Keratinocyte (primary cell): ENCODE measurements at places on chromosomes 3 and 15.
A peak's percentile ranks its signal among the peaks of the same experiment; 100 is the strongest.

DNA sequence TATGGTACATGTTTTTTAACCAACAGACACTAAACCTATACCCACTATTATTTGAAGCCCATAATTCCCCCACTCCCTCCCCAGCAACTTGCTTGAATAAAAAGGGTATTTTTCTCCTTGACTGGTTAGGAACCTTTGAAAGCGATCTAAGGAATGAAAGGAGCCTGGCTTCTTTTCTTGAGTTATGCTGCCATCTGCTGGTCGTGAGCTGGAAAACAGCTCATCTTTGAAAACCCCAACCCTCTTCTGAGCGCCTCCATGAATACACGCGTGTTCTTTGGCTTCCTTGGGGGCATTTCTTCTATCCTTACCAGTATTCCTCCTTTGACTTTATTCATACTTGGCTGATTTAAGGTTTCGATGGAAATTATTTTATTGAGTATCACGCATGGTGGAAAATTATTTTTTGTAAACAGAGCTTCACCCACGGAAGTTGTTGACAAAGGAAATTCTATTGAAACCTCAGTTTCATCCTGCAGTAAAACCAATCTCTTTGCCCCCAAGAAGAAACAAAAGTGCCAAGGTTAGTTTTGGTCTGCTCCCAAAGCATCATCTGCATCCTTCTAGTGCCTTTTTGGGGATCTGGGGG lies 171.6 kb downstream of the SV2B start:
- no peaks in the 10 kb centered on the region for H3K4me1 ChIP-seq
- H3K36me3 ChIP-seq, result no peaks in the 10 kb centered on the region
- peaks cover 5% of the 10 kb centered on the region for H3K27me3 ChIP-seq
- H3K27ac ChIP-seq, result no peak overlapping the region
- H3K4me3 ChIP-seq, result no peak overlapping the region
- DNase-seq, result peak; percentile 17

- peaks cover 20% of the 10 kb centered on the region for H3K4me1 ChIP-seq
- H3K27ac ChIP-seq, result no peak overlapping the region
- no peaks in the 10 kb centered on the region for H3K36me3 ChIP-seq
- H3K4me3 ChIP-seq, result no peak overlapping the region
- DNase-seq, result no peak
Observed at GRCh38 chr3:130900959-130901358, 7.1 kb downstream of the ATP2C1 start.

GRCh38 chr3:99324636-99325203 lies 313.7 kb upstream of the COL8A1 start:
- no peak for DNase-seq
- no peak overlapping the region for H3K27ac ChIP-seq
- no peak overlapping the region for H3K4me3 ChIP-seq
- no peaks in the 10 kb centered on the region for H3K36me3 ChIP-seq
- H3K27me3 ChIP-seq, result peaks cover 8% of the 10 kb centered on the region
- no peaks in the 10 kb centered on the region for H3K4me1 ChIP-seq

DNA sequence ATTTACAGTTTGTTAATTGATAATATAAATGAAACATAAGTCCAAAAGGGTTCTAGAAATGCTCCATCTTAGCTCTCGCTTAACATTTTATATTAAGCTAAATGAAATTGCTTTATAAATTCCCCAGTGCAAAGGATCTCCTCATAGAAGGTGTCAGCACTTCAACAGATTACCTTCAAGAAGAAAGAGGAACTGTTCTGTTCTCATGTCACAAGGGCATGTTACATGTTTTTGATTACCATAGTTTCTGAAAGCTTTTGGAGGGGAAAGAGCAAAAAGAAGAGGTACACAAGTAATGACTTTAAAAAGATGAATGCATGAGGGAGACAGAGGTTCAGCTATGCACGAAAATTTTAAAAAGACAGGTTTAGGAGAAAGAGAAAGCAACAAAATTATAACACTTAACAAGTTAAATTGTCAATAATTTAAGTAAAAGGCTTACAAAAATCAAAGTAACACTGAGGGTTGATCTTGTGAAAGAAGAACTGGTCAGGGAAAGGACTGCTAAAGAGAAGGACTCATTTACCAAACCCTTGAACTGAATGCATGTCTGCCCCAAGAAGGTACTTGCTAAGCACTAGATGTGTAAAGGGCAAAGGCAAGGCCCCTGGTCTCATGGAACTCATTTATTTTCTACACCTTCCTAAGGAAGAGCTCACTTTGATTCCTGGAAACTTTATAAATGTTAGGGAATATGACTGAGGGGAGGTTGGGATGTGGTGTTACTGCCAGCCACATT lies 45.1 kb downstream of the CCDC191 start:
- H3K27ac ChIP-seq, result no peak overlapping the region
- DNase-seq, result no peak
- H3K36me3 ChIP-seq, result no peaks in the 10 kb centered on the region
- no peak overlapping the region for H3K4me3 ChIP-seq

DNA sequence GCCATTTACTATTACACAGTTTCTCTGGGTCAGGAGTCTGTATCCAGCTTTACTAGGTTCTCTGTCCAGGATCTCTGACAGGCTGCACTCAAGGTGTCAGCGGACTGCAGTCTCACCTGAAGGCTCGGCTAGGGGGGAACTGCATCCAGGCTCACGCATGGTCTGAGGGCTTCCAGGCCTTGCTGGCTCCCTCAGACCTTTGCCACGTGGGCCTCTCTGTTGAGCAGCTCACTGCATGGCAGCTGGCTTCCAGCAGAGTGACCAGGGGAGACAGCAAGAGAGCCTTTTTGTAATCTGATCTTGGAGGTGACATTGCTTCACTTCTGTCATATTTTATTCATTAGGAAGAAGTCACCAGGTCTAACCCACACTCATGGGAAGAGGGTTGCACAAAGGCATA lies 152.3 kb downstream of the CACNA2D3 start:
- no peaks in the 10 kb centered on the region for H3K4me1 ChIP-seq
- H3K27ac ChIP-seq, result no peak overlapping the region
- DNase-seq, result no peak
- no peaks in the 10 kb centered on the region for H3K27me3 ChIP-seq
- H3K36me3 ChIP-seq, result no peaks in the 10 kb centered on the region

DNA sequence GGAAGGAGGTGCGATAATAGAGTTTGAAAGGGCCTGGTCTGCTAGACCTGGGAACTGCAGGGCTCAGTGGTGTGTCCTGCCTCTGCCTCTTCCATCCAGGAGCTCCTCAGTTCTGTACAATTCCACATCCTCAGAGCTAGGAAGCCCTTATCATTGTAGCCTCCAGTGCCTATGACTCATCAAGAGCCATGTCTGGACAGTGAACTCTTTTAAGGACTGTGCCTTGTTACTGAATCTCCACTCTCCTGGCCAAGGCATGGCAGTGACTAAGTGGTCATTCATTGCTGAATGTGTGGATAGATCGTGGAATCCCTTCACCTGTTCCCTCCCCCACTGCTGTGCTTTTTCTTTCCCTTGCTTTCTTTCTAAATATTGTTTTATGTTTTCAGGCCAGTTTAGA lies 2.9 kb downstream of the TIMP4 start:
- no peak for DNase-seq
- H3K27me3 ChIP-seq, result no peaks in the 10 kb centered on the region
- no peaks in the 10 kb centered on the region for H3K36me3 ChIP-seq
- H3K4me3 ChIP-seq, result no peak overlapping the region
- H3K4me1 ChIP-seq, result peaks cover 6% of the 10 kb centered on the region

GRCh38 chr3:14598143-14598569 lies 53.4 kb upstream of the CCDC174 start:
- peaks cover 41% of the 10 kb centered on the region for H3K27me3 ChIP-seq
- H3K4me3 ChIP-seq, result no peak overlapping the region
- DNase-seq, result no peak
- no peaks in the 10 kb centered on the region for H3K36me3 ChIP-seq
- no peak overlapping the region for H3K27ac ChIP-seq

GRCh38 chr3:21544076-21544462 lies 206.9 kb downstream of the ZNF385D start:
- H3K27me3 ChIP-seq, result no peaks in the 10 kb centered on the region
- H3K27ac ChIP-seq, result no peak overlapping the region
- H3K4me1 ChIP-seq, result no peaks in the 10 kb centered on the region
- no peaks in the 10 kb centered on the region for H3K36me3 ChIP-seq
- no peak for DNase-seq
- no peak overlapping the region for H3K4me3 ChIP-seq

DNA sequence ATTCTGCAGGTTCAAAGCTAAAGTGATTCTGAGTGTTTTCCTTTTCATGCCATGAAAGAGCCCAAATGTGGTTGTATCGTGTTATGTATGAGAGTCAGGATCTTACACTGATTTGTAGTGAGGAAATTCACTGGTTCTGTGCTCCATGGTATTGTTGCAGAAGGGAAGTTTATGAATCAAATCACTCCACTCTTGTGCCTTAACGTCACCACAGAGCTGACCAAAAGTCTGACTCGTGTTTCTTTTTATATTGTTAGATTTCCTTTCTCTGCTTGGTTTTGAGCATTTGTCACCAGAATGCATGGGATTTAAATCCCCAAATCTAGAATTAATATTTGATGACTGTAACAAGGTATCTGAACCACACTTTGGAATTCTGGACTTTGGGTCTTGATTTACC lies 29.1 kb upstream of the SLC30A4 start:
- H3K27ac ChIP-seq, result no peak overlapping the region
- H3K36me3 ChIP-seq, result no peaks in the 10 kb centered on the region
- no peak overlapping the region for H3K4me3 ChIP-seq
- H3K4me1 ChIP-seq, result peaks cover 10% of the 10 kb centered on the region
- peaks cover 6% of the 10 kb centered on the region for H3K27me3 ChIP-seq

GRCh38 chr15:67593562-67593961 lies 51.1 kb downstream of the MAP2K5 start:
- H3K4me3 ChIP-seq, result no peak overlapping the region
- H3K36me3 ChIP-seq, result no peaks in the 10 kb centered on the region
- no peaks in the 10 kb centered on the region for H3K27me3 ChIP-seq
- no peak overlapping the region for H3K27ac ChIP-seq

- DNase-seq, result no peak
- H3K36me3 ChIP-seq, result no peaks in the 10 kb centered on the region
- H3K27ac ChIP-seq, result no peak overlapping the region
- no peak overlapping the region for H3K4me3 ChIP-seq
- peaks cover 6% of the 10 kb centered on the region for H3K4me1 ChIP-seq
Observed at GRCh38 chr3:157544501-157545130, 41.4 kb upstream of the VEPH1 start.

DNA sequence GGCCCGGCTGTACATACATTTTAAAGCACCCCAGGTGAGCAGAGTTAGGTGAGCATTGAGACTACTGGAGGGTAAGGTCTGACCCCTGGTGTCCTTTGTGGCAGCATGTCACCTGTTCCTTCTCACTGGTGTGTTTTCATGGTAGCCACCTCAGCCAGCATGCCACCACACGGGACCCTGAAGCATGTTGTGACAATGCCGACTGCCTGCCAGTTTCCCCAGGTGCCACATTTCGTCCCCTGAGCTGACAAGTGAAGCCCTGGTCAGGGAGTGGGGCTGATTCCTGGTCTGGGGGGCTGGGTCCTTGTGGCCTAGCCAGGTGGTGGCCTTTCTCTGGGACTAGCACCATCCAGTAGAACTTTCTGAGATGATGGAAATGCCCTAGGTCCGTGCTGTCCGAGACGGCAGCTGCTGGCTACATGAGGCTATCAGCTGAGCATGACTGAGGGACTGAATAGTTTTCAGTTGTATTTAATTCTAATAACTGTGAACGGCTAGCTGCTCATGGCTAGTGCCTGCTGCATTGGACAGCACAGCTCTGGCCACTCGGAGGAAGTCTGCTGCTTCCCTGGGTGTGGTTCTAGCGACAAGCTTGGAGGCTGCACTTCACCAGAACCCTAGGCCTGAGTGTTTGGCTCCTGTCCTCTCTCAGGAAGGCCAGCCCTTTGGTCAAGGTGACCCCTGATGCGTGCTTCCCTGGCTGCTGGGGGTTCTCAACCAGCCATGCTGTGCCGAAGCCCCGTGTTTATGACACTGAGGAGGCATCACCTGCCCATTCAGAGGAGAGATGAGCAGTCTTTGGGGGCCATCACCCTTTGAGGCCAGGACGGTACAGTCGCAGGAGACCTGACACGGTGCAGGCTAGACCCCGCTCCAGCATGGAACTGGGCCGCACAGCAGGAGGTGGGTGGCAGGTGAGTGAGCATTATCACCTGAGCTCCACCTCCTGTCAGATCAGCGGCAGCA lies 3.9 kb downstream of the C3orf22 start:
- DNase-seq, result no peak
- H3K4me1 ChIP-seq, result no peaks in the 10 kb centered on the region
- H3K36me3 ChIP-seq, result no peaks in the 10 kb centered on the region

- H3K27ac ChIP-seq, result no peak overlapping the region
- H3K36me3 ChIP-seq, result no peaks in the 10 kb centered on the region
- no peaks in the 10 kb centered on the region for H3K27me3 ChIP-seq
- no peak for DNase-seq
Observed at GRCh38 chr3:51353691-51354090, 31.4 kb upstream of the MANF start.

- no peak overlapping the region for H3K4me3 ChIP-seq
- no peaks in the 10 kb centered on the region for H3K36me3 ChIP-seq
- H3K27ac ChIP-seq, result no peak overlapping the region
- no peaks in the 10 kb centered on the region for H3K4me1 ChIP-seq
Observed at GRCh38 chr3:61226166-61226686, 25.0 kb downstream of the FHIT start.

GRCh38 chr3:74518610-74519009 lies 95.8 kb downstream of the CNTN3 start:
- H3K4me3 ChIP-seq, result no peak overlapping the region
- H3K27ac ChIP-seq, result no peak overlapping the region
- H3K36me3 ChIP-seq, result no peaks in the 10 kb centered on the region
- DNase-seq, result no peak
- H3K27me3 ChIP-seq, result no peaks in the 10 kb centered on the region
- no peaks in the 10 kb centered on the region for H3K4me1 ChIP-seq
